GM04504 (cell line): ENCODE measurements at places on chromosomes 12 and 14.

DNA sequence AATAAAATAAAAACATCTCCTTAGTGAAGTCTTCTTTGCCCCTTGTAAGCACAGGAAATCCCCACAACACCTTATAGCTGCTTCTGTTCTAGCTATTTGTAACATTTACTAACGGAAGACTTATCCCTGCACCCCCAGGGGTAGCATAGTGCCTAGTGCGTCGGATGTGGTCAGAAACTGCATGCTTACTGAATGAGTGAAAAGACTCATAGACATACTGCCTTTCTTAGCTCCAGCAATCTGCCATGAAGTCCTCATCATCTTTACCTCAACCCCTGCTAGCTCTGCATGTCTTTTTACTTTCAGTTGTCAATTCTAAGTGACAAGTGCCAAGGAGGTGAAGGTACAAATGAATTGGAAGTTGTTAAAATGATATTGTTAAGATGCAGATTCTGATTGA is 12.9 kb downstream of the RIOX1 start:
- no peak for DNase-seq

DNA sequence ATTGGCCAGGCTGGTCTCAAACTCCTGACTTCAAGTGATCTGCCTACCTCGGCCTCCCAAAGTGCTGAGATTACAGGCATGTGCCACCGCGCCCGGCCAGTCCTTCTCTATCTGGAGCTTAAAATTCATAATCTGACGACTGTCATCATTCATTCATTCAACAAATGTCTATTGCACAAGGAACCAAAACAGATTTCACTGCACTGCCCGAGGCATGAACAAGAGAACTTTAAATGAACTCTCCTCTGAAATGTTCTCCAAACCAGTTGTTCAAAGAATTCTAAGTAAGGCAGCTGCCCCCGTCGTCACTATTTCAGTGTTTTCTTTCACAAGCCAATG is 44.8 kb upstream of the METAP2 start:
- DNase-seq = no peak

DNA sequence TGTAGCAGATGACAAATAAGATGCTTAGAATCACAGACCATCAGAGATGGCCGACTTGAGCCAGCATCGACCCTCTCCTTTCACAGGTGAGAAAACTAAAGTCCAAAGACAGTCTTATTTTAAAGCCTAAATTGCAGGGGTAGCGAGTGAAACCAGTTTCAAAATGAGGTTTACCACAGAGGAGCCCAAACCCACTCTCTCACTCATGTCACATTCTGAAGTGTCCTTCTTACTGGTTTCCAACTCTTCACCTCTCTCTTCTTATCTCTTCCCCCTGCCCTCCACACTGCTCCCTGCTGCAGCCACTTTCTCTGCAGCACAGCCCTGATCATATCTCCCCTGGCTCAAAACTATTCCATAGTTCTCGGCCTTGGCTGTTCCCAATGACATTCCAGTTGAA is 57.0 kb upstream of the NID2 start:
- DNase-seq = no peak

- DNase-seq = no peak
Measured at GRCh38 chr12:14958361-14959125, 2.9 kb downstream of the ARHGDIB start.

GRCh38 chr12:11837216-11837934 is 187.9 kb downstream of the ETV6 start:
- DNase-seq = no peak

- DNase-seq = no peak
Measured at GRCh38 chr14:38238878-38239277, 17.0 kb downstream of the CLEC14A start.

- no peak for DNase-seq
Measured at GRCh38 chr14:74834692-74835392, 41.1 kb downstream of the PROX2 start.

GRCh38 chr14:79248771-79249170 is 962.5 kb downstream of the DIO2 start:
- no peak for DNase-seq

- DNase-seq = no peak
Measured at GRCh38 chr12:111194703-111195051, 174.2 kb downstream of the PHETA1 start.

DNA sequence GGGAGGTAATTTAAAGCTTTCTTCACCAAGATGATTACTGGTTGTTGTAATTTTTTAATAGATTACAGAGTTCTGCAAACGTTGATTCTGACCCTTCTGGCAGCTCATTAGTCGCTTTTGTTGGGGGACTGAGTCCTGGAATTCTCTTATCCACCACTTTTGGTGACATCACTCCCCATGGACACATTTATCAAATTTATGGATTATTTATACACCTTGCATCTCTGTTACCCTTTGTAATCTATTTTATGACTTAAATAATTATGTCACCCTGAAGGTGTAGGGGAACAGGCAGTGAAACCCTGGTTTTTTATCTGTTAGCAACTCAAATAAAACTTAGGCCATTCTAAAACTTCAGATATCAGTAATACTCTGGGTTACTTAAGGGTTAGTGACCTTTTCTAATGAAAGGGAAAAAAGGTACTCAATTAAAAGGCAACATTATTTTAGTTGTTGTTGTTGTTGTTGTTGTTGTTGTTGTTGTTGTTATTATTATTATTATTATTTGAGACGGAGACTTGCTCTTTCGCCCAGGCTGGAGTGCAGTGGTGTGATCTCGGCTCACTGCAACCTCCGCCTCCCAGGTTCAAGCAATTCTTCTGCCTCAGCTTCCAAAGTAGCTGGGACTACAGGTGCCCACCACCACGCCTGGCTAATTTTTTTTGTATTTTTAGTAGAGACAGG is 58.9 kb upstream of the RNU6-7 start:
- DNase-seq = no peak

GRCh38 chr14:100989924-100990323 is 86.4 kb upstream of the RTL1 start:
- DNase-seq = no peak

GRCh38 chr12:12807970-12808702 is 5.0 kb upstream of the DDX47 start:
- DNase-seq = no peak

GRCh38 chr12:42296503-42297109 is 29.3 kb downstream of the ZCRB1 start:
- DNase-seq = no peak

- no peak for DNase-seq
Measured at GRCh38 chr14:33317675-33318074, 379.0 kb downstream of the NPAS3 start.
